DMS 273 treated with DMSO at 0.1 percent for 48 hours (cell line): ENCODE measurements at places on chromosomes 7 and 10.

DNA sequence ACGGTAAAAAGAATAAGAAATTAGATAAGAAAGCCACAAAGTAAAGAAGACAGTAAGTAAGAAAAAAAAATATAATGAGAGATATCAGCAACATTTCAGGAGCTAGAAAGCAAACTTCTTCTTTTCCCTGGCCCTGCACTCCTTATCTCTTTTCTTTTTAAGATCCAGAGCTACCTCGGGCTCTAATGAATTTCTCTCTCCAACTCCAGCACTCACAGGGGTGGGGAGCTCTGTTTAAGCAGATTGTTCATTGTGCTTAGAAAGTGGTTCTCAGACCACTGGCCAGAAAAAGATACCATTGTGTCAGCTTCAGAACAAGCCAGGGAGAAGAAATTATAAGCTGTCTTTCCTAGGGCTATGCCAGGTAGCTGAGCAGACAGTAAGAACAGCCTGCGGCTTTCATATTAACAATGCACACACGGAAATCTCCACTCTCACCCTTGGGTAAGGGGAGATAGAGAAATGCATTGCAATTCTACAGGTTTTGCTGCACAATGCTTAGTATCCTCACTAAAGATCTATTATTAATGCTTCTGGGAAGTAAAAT, 19.3 kb downstream of the OR2F1 start:
- DNase-seq: no peak

GRCh38 chr10:43253461-43254198, 13.2 kb downstream of the RASGEF1A start:
- no peak for DNase-seq

DNA sequence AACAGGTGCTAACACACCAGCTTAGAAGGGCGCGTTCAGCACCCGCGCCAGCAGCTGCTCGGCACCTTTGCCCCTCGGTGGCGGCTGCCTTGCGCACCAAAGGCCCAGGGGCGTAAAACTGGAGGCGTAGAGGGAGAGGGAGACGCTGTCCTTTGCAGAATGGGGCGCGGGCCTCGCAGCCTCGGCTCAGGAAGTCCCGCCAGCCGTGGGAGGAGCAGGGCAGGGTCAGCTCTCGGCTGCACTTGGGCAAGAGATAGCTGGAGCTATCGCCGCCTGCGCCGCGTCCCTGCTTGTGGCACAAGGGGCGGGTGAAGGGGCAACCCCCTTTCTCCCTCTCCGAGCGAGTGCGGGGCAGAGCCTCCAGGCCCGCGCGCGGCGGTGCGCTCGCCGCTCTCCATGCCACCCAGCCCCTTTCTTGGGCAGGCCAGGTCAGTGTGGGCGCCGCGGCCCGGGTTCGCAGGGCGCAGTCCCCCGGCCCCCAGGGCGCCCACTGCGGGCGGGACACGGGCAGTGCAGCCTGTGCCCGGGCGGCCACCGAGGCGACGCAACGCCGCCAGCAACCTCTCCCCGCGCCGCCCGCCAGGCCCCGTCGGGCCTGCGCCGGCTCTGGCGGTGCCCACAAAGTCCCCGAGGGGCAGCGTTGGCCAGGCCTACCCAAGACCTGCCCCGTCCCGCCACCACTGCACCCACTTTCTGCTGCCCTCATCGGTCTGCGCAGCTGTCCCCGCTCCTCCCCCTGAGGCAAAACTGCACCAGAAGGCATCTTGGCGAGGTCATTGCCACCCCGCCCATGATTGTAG, 4.1 kb downstream of the NEUROD6 start:
- DNase-seq: peak; percentile 40

GRCh38 chr10:129333706-129334105, 133.3 kb upstream of the MGMT start:
- no peak for DNase-seq

DNA sequence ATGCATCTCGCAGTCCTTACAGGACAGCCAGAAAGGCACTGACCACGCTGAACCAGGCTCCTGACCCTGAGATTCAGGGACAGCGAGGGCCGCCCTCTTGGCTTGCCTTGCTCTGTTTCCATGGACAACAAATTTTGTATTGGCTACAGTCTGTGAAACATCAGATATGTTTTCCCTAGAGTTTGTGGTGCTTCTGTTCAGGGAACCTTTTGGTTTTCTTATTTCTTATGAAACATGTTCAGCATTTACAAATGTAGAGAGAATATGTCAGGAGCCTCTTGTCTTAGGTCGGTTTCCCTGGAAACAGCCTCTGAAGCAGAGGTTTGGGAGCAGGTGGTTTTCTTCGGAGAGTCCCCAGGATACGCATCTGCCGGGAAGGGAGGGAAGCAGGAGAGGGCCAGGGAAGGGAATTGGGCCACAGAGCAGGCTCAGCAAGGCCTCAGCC, 260.1 kb downstream of the CCDC3 start:
- DNase-seq: no peak

DNA sequence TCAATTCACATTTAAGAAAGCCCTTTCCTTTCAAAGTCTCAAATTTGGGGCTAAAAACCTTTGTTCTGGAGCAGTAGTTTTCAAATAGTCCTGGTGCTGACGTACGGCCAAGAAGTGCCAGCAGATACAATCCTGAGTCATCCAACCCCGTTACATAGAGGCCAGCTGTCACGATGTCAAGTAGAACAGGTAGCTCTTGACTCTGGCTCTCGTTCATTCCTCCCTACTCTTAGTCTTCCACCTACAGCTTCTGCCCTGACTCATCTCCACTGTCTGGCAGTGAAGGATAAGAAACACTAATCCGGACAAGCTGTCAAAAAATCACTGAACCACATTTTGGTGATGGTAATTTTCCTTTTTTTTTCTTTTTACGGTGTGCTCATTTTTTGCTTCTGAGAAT, 132.4 kb upstream of the PTN start:
- DNase-seq: no peak

GRCh38 chr7:134900166-134900982, 85.9 kb upstream of the AGBL3 start:
- peak; percentile 83 for DNase-seq

DNA sequence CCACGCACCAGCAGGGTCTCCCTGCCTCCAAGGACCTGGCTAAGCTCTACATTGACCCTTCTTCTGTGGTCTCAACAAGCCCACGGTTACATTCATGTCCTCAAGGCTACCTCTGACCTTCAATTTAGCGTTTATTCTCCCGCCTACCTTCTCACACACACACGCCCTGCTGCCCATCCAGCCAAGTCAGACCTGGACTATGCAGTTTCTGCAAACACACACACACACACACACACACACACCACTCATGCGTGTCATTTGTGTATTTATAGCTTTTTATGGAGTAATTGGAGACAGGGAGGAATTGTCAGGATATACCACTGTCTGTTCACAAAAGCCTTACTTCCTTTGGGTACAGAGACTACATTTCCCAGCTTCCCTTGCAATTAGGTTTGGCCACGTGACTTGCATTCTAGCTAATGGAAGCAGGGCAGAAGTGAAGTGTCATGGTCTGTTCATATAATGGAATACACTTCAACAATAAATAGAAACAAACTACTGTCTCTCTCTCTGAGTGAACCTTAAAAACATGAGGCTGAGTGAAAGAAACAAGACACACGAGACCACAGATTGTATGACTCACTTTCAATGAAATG, 53.8 kb upstream of the CPXM2 start:
- no peak for DNase-seq

- no peak for DNase-seq
These were observed 8.1 kb downstream of the ARHGAP12 start for GRCh38 chr10:31920538-31920937.

- peak; percentile 70 for DNase-seq
These were observed 985 bp upstream of the ETV1 start for GRCh38 chr7:13990319-13990983.

- DNase-seq: no peak
These were observed 386.8 kb upstream of the NFE2L3 start for GRCh38 chr7:25765110-25765655.

- peak; percentile 2 for DNase-seq
These were observed 114.6 kb upstream of the SFMBT2 start for GRCh38 chr10:7525314-7526016.

DNA sequence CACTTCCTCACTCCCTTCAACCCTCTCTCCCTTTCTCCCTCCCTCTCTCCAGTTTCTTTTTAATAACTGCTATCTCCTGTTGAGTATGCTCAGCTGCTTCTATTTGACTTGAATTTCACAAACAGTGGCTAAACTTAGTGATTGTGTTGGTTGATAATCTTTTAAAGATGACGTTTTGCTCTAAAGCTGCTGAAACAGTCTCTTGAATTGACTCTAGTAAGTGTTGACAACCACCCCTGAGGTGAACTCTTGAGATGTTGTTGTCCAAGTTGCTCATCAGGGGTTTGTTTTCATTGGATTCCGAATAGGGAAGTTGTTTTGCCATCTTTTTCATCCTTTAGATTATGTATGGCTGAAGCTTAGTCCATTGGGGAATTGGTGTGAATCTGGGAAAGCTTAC, 176.2 kb downstream of the TWIST1 start:
- no peak for DNase-seq

DNA sequence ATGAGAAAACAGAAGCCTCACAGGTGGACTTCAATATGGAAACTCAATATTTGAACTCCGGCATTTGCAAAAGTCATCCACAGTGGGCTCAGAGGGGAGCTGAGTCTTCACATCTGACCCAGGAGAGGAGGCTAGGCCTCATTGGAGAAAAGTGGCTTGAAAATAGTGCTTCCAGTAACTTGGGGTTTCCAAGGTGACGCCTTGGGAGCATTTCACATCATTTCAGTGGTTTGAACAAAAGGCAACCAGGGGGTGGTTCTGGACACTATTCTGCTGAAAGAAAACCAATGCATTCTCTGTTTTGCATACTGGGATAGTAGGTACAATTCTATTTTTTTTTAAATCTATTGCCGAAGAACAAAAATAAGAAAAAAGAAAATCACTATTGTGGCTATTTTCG, 599.2 kb upstream of the POM121L12 start:
- DNase-seq: no peak

DNA sequence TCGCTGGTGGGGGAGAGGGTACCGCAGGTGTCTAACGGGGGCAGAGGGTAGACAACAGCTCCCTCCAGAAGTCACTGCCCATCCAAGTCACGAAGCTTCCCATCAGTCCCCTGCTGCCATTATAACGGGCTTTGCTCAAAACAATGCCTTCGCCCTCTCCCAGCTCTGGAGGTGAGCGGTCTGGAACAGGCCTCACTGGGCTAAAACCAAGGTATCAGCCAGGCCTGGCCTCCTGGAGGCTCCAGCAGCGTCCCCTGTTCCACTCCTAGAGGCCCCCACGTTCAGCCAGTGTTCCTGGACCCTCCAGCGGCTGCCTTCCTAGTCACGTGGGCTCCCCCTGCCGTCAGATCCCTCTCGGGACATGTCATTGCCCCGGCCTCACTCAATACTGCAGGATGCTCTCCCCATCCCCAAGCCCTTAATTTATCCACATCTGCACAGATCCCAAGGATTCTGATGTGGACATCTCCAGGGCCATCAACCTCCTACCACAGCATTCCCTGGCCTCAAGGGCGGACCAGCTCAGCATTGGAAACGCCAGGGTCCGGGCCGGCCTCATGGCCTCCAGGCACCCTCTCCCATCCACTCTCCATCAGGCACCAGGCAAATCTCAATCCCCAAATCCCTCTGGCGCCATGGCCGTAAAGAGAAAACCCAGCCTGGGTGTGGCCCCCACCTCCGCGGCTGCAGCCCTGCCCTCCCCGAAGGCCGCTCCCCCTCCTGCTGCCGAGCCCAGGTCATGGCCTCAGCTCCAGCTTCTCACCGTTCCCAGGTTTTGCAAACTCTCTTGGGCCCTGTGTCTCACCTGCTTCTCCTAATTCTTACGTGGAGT, 104.1 kb upstream of the FAM20C start:
- DNase-seq: no peak

GRCh38 chr10:13994932-13995331, 335.8 kb downstream of the FRMD4A start:
- no peak for DNase-seq

GRCh38 chr7:142560166-142560565, 189.1 kb upstream of the PRSS1 start:
- no peak for DNase-seq

DNA sequence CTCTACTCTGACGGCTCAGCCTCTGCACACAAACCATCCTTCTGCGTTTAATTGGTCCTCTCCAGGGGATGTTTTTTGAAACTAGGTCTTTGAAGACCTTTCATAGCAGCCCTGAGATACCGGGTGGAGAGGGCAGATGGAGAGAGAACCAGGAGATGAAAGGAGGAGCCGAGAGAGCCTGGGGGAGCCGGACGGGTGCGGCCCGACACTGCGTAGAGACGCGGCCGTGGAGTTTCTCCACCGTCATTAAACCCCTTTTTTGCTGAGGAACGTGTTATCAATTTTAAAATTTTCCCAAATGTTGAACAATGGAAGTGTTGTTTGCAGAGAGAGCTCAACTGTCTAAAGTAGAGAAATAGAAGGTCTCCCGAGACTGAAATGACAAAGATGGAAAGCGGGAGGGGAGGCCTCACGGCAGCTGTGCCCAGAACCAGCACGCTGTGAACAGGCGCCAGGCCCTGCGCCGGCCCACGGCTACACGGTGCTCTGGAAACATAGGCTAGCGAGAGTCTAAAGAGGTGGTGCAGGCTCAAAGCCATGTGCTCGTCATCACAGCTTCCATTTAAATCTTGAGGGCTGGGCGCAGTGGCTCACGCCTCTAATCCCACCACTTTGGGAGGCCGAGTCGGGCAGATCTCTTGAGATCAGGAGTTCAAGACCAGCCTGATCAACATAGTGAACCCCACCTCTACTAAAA, 307.0 kb downstream of the PTPRN2 start:
- DNase-seq: no peak

GRCh38 chr7:12553416-12553815, 17.1 kb upstream of the SCIN start:
- DNase-seq: no peak

- no peak for DNase-seq
These were observed 57.3 kb downstream of the NRP1 start for GRCh38 chr10:33277135-33277536.

DNA sequence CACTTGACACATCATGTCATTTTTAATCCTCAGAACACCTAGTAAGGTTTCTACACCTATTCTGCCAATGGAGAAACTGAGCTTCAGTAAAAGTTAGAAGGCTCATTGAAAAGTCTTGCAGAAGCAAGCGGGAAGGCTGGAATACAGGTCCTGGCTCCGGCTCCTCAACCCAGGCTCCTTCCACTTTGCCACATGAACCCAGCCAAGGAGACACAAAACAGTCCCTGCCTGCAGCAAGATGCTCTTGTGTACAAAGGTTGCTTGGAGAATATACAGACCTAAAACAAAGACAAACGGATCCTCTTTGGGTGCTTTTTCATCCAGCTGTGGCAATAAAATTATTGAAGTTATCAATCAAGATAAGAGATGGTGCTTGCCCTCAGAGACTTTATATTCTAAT, 106.8 kb downstream of the SORBS1 start:
- no peak for DNase-seq

GRCh38 chr10:48404646-48405045, 98.2 kb downstream of the MAPK8 start:
- no peak for DNase-seq

- DNase-seq: no peak
These were observed 83.3 kb downstream of the JCAD start for GRCh38 chr10:29976134-29976533.
